ENCODE measurements at places on chromosomes 7 and 10. TPM values are rescaled to one million over a fixed set of nuclear protein-coding genes. Genes with fewer than 3 reads are reported as not detected.
A peak's percentile ranks its signal among the peaks of the same experiment; 100 is the strongest.

DNA sequence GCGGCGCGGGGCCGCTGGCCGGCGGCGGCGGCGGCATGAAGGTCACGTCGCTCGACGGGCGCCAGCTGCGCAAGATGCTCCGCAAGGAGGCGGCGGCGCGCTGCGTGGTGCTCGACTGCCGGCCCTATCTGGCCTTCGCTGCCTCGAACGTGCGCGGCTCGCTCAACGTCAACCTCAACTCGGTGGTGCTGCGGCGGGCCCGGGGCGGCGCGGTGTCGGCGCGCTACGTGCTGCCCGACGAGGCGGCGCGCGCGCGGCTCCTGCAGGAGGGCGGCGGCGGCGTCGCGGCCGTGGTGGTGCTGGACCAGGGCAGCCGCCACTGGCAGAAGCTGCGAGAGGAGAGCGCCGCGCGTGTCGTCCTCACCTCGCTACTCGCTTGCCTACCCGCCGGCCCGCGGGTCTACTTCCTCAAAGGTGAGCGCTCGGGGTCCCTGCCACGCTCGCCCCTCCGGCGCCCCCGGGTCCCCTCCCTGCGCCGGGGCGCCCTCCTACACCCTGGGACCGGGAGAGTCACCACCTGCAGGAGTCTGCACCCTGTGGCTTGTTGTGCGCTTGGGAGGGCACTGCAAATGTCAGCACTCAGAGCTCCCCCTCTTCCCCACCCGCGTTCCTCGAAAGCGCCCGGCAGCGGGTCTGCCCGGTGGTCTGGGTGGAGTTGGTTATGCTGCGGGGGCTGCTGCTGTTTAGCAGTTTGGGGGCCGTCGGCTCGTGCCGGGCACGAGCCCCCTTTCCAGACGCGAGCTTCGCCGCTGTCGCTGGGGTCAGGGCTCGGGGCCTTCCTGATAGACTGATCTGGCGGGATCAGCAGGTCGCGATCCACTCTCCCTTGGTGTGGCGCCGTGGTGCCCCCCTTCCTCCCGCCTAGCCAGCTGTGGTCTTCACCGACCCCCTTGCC lies 627 bp downstream of the DUSP5 start:
- DNase-seq = peak; percentile 42

Gene SYNPO2L
- polyA plus RNA-seq = 0.63 TPM

GRCh38 chr7:45349090-45349489 lies 191.5 kb downstream of the RAMP3 start:
- no peak for DNase-seq

GRCh38 chr10:4941540-4942330 lies 21.5 kb upstream of the AKR1C1 start:
- DNase-seq = no peak

Gene PPP1R3C
- 201 TPM for polyA plus RNA-seq

DNA sequence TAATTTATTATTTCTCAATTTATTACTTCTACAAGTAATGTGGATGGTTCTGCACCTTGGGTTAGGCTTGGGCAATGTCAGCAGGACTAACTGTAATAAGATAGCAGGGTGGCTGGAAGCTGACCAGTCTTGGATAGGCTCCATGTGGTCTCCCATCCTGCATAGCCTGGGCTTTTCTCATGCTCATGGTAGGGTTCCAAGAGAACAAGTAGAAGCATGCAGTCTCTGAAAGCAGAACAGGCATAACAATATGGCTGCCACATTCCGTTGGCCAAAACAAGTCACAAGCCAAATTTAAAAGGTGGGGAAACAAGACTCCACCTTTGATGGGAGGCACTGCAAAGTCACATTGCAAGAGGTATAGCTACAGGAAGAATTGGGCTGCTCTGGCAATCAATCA lies 98.6 kb upstream of the MDFIC start:
- no peak for DNase-seq

Gene DDC
- polyA plus RNA-seq = 12.2 TPM

DNA sequence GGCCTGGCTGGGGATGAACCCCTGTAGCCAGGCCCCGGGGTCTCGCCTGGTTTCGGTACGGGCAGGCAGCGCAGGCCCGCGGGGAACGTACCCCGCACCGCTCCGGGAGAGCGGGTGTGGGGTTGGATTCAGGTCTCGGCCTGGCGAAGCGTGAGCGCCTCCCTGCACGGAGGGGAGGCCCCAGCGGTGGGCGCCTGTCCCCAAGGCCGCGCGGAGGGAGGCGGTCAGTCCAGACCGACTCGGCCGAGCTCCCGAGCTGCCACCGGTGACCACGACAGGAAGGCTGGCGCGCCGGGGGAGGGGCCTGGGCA lies 378 bp upstream of the INPP5F start:
- no peak for DNase-seq

Gene CADPS2
- polyA plus RNA-seq = 79.9 TPM

- DNase-seq = no peak
Observed at GRCh38 chr7:134184767-134185166, 57.6 kb downstream of the LRGUK start.

- no peak for DNase-seq
Observed at GRCh38 chr10:97789770-97790397, 18.1 kb upstream of the SFRP5 start.

- DNase-seq = no peak
Observed at GRCh38 chr10:24643679-24644209, 79.9 kb downstream of the ARHGAP21 start.

DNA sequence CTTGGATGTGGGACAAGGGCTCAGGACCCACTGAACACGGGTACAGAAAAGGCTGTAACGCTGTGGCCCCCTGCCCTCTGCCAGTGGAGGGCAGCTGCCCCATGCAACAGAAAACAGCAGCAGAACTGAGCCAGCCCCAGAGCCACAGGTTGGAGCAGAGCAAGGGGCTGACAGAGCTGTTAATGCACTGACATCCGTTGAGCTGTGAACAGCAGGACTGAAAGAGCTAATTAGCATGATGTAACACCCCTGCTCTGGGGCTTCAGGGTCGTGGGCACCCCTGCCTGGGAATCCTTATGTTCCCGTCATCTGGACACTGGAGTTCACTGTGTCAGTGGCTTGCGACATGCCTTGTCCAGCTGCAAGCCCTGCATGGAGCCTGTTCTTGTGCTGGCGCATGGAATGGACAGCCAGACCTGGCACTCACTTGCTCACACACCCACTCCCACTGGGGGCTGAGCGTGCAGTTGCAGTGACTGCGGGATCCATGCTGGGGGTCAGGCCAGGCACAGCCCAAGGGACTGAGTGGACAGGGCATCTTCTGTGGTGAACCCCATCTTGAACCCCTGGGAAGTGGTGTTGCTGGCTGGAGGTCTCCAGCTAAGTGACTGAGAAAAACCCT lies 293.7 kb downstream of the DNAJB9 start:
- no peak for DNase-seq

DNA sequence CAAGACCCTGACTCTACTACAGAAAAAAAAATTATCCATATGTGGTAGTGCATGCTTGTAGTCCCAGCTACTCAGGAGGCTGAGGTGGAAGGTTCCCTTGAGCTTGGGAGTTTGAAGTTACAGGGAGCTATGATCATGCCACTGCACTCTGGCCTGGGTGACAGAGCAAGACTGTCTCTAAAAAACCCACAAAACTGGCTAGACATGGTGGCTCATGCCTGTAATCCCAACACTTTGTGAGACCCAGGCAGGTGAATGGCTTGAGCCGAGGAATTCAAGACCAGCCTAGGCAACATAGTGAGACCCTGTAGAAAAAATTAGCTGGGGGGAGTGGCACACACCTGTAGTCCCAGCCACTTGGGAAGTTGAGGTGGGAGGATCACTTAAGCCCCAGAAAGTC lies 32.9 kb upstream of the CHST3 start:
- DNase-seq = no peak
